ENCODE measurements at places on chromosomes 16 and 17. TPM values are rescaled to one million over a fixed set of nuclear protein-coding genes. Genes with fewer than 3 reads are reported as not detected.

- DNase-seq: no peak
Measured at GRCh38 chr16:12317121-12317810, 340.7 kb downstream of the SNX29 start.

DNA sequence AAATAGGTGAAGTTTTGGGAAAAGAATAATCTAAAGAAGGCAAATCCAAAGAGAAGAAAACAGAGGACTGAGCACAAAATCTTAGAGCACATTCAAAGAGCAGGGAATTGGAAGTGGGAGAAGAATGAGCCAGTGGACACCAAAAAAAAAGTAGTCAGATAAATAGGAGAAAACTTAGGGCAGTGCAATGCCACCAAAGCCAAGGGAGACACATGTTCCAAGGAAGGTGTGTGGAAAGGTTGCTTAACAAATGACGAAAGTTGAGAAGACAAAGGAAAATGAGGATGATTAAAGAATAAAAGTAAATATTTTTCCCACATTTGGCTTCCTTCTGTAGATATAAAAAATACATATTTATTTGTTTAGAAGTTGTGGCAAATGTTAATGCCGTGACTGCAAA lies 237.6 kb downstream of the TANC2 start:
- DNase-seq: no peak

GRCh38 chr16:51763072-51763661 lies 612.1 kb upstream of the SALL1 start:
- DNase-seq: no peak

ATF7IP2 gene
- 43.5 TPM for polyA plus RNA-seq

GRCh38 chr17:3792481-3792880 lies 8.5 kb downstream of the ITGAE start:
- no peak for DNase-seq

- no peak for DNase-seq
Measured at GRCh38 chr16:10253409-10253808, 71.2 kb upstream of the GRIN2A start.

DNA sequence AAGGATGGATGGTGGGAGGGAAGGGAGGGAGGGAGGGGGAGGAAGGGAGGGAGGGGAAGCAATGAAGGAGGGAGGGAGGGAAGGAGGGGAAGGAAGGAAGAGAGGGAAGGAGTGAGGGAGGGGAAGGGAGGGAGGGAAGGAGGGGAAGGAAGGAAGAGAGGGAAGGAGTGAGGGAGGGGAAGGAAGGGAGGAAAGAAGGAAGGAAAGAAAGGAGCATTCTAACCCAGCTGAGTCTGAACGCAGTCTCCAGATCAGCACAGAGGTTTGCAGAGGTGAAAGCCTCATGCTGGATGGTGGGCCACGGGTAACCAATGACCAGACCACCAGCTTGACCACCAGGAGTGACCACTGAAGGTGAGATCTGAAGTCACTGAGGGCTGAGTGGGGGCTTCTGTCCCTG lies 18.6 kb downstream of the CCL17 start:
- no peak for DNase-seq

GRCh38 chr17:1173432-1174262 lies 6.1 kb downstream of the ABR start:
- no peak for DNase-seq

All from liver (tissue), 10 donors.